ENCODE measurements at places on chromosomes 1 and 21. TPM values are rescaled to one million over a fixed set of nuclear protein-coding genes. Genes with fewer than 3 reads are reported as not detected.

- peaks cover 76% of the 10 kb centered on the region for H3K27me3 ChIP-seq
- no peak overlapping the region for H3K4me3 ChIP-seq
- H3K27ac ChIP-seq: peak overlapping the region; percentile 5
- no peaks in the 10 kb centered on the region for H3K36me3 ChIP-seq
- peaks cover 7% of the 10 kb centered on the region for H3K4me1 ChIP-seq
- DNase-seq: no peak
These were observed 66.1 kb downstream of the TENT5C start for GRCh38 chr1:117671781-117672501.

GRCh38 chr1:54132495-54132894 lies 20.3 kb downstream of the CDCP2 start:
- peaks cover 4% of the 10 kb centered on the region for H3K4me1 ChIP-seq
- H3K27me3 ChIP-seq: peaks cover 4% of the 10 kb centered on the region
- DNase-seq: no peak
- H3K4me3 ChIP-seq: no peak overlapping the region
- H3K27ac ChIP-seq: no peak overlapping the region
- H3K36me3 ChIP-seq: no peaks in the 10 kb centered on the region

DNA sequence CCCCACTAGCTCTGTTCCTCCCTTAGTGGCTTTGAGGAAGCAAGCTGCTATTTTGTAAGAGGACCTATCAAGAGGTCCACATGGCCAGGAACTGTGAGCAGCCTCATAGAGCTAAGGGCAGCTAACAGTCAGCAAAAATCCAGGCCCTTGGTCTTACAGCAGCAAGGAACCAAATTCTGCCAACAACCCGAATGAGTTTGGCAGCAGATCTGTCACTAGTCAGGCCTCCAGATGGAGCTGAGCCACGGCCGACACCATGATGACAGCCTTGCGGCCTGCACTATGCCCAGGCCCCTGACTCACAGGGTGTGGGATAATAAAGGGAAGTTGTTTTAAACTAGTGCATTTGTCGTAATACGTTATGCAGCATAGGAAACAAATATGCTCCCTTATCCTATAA lies 28.0 kb upstream of the H3-3A start:
- DNase-seq: no peak
- no peak overlapping the region for H3K27ac ChIP-seq
- H3K36me3 ChIP-seq: no peaks in the 10 kb centered on the region
- no peak overlapping the region for H3K4me3 ChIP-seq

- H3K27ac ChIP-seq: no peak overlapping the region
- peaks cover 3% of the 10 kb centered on the region for H3K4me1 ChIP-seq
- no peak for DNase-seq
- H3K27me3 ChIP-seq: peaks cover 11% of the 10 kb centered on the region
- no peaks in the 10 kb centered on the region for H3K36me3 ChIP-seq
- no peak overlapping the region for H3K4me3 ChIP-seq
These were observed 3.6 kb upstream of the IL12RB2 start for GRCh38 chr1:67304023-67304422.

- peak; percentile 85 for DNase-seq
- peak within 1 kb of the TSS; percentile 95 for H3K4me3 ChIP-seq
- H3K4me1 ChIP-seq: peaks cover 23% of the 10 kb centered on the region
- H3K27ac ChIP-seq: peak within 1 kb of the TSS; percentile 99
- H3K27me3 ChIP-seq: no peaks in the 10 kb centered on the region
These were observed at the start of gene MCL1 for GRCh38 chr1:150579110-150579944. TSS of gene MCL1 (minus strand) at chr1:150579610. CDS start at chr1:150579530, 80 bp downstream.

The RGS1 gene
- 0.58 TPM for total RNA-seq

Measured in naive thymus-derived CD8-positive, alpha-beta T cell (primary cell).